ENCODE measurements at places on chromosomes 1 and 21.

DNA sequence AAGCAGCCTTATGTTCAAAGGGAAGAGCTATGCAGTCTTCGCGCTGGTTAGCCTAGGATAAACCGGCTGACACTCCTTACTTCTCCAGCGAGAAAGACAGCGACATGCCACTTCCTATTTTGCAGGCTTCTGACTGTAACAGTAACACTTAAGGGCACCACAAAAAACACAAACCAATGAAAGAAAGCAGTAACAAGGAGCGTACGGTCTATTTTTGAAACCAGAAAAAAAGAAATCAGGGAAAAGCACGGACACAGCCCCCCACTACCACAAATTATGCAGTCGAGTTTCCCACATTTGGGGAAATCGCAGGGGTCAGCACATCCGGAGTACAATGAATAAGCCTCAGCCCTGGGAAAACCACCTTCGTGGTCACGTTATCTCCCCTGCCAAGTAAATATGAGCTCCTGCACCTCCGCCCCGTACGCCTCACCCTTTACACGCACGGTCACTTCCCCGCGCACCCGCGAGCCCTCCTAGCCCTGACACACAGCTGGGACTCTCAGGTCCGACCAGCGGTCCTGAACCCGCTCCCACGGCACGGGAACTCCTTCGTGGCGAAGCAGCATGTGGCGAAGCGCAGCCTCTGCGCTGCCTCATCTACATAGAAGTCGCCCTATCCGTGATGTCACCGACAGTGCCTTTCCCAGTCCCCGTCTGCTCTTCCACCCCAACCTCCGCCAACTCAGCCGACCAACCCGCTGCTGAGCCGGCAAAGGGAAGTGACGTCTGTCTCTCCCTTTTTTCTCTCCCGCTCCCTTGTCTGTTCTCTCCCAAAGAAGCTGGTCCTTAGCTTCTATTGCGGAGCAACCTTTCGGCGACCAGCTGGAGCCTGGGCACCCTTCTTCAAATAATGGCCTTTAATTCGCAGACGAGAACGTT is 40.9 kb upstream of the PPIAL4F start:
- no peak for DNase-seq

DNA sequence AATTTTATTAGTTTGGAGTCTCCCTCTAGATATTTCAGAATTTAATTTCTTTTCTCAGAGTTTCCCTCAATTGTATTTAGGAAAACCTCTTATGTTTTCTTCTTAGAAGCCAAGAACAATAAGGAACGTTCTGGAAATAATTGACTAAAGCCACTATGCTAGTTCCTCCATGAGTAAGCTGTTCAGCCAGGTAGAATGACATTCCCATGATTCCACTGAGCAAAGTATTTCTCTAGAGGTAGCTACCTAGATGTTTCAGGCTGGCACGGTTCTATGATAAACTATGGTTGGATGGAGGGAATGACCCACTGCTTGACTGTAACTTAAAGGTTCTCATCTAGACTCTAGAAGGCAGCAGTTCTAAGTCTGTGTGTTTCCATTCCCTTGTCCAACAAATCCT is 62.4 kb downstream of the CLDN17 start:
- DNase-seq: no peak

- no peak for DNase-seq
These were observed 110.5 kb downstream of the CASZ1 start for GRCh38 chr1:10685808-10686403.

- no peak for DNase-seq
These were observed 14.3 kb upstream of the NTMT2 start for GRCh38 chr1:170131450-170131849.

- no peak for DNase-seq
These were observed 294.0 kb upstream of the C1orf87 start for GRCh38 chr1:60367532-60367931.

DNA sequence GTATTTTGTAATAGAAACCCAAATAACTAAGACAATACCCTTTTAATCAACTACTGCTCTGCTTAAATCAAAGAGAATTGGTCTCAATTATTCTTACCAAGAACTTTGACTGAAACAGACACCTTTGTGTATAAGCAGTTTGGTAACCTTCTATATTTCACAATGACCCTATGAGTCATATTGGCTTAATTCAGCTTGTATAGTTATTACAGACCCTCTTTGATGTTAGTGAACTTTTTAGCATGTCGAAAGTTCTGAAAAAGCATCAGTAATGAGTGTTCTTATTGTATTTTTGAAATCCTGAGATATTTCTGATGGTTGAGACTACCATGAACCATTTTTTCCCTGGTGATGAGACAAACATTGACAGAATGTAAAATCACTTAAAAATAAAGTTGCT is 43.3 kb upstream of the RABGAP1L start:
- DNase-seq: no peak

DNA sequence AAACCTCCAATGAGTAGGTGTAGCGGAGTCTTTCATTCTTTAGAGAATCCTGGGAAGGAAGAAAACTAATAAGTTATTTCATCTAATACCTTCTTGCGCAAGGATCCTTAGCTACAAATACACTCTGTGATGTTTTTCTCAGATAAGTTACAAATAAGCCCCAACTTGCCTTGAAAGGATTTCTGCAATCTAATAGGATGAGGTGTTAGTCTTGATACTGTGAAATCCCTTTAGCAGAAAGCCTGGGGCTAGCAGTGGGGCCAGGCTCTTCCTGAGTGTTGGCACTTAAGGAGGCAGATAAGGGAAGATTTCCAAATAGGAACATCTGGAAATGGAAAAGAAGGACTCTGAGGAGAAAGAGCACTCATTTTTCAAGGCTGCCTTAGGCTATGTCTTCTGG is 168.0 kb upstream of the DAB1 start:
- DNase-seq: no peak

- DNase-seq: peak; percentile 63
These were observed 34.6 kb downstream of the TMEM51 start for GRCh38 chr1:15188130-15188524.

- DNase-seq: no peak
These were observed 115.3 kb downstream of the RUNX1 start for GRCh38 chr21:34933609-34934335.
